Omental fat pad (tissue), 4 donors: ENCODE measurements at places on chromosomes 5 and 9. TPM values are rescaled to one million over a fixed set of nuclear protein-coding genes. Genes with fewer than 3 reads are reported as not detected.

GRCh38 chr9:1875921-1876448 lies 139.2 kb upstream of the SMARCA2 start:
- no peak for DNase-seq

- DNase-seq, result no peak
These were observed 7.9 kb downstream of the CMYA5 start for GRCh38 chr5:79697222-79698170.

- no peak for DNase-seq
These were observed 77.6 kb upstream of the ANKRD55 start for GRCh38 chr5:56310711-56311204.

DNA sequence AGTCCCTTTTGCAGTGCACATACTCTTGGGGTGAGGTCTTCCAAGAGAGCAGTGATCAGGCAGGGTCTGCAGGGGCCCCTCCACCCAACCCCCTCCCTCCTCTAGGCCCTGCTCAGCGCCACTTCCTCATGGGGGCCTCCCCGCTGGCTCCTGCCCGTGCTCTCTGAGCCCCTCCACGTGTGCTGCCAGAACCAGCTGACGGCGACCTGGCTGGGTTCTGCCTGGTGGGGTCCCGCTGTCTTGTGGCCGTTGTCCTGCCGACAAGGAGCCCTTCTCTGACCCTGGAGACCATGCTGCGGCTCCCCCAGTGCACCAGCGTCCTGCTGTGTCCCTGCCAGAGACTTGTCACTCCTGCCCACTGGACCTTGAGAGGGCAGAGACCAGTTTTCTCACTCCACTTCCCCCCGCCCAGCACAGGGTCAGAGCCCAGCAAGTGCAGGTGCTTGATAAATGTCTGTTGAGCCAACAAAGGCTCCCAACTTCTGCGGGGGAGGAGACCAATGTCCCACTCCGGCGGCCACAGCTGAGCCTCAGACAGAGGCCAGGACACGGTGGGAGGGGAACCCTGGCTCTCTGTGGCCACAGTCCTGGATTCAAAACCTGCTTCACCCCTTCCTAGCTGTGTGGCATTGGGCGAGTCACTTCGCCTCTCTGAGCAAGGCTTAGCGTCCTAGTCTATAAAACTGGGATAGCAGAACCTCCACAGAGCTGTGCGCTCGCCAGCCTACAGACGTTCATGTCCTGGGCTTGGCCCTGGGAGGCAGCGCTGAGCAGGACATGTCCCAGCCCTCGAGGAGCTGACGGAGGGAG lies 24.8 kb downstream of the SARDH start:
- DNase-seq, result no peak

GRCh38 chr9:133063159-133063499 lies 1.3 kb downstream of the CEL start:
- no peak for DNase-seq

DNA sequence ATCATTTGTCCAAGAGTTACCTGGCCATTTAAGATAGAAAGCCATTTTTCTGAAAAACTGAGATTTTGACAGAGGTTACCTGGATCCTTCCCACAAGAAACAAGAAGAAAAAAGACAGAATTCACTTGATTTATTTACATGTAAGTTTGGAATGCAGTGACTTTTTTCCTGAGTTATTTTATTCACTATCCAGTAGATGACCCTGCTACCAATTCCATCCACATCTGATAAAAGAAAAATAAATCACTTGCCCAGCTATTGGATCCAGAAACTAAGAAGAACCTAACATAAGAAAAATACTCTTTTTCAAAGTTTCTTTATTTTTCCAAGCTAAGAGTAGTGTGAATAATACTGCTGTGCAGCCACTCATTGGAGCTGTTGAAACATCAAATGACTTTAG lies 275.2 kb downstream of the CETN3 start:
- no peak for DNase-seq

DNA sequence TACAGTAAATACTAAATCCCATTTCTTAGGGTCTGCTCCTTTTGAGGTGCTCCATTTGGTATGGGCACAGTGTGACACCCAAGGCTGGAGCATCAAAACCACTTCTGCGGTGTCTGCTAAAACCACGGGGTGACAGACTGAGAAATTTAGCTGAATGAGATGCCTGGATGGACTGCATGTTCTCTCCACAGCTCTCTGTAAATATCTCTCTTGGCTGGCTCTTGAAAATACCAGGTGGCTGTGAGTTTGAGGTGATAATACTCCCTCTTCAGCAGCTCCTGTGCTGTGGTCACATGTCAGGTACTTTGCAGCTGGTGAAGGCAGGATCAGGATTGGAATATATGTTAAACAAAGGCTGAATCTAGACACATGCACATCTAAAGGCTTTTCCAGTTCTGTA lies 93.7 kb upstream of the SIMC1 start:
- DNase-seq, result no peak

DNA sequence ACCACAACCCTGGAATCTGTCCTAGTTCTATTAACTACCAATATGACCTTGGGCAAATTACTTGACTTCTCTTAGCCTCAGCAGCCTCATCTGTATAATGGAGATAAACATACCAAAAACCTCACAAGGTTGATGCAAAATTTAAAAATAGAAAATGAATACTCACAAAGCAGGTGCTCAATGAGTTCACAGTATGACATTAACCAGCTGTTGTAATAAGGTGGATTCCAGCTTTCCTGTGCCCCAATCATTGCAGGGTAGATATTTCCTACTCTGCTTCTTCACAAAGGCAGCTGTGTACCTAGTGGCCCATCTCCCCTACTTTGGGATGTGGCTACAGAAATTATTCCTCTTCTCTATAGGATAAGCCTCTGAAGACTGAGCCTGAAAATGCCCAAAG lies 8.8 kb downstream of the HTR4 start:
- DNase-seq, result no peak

DNA sequence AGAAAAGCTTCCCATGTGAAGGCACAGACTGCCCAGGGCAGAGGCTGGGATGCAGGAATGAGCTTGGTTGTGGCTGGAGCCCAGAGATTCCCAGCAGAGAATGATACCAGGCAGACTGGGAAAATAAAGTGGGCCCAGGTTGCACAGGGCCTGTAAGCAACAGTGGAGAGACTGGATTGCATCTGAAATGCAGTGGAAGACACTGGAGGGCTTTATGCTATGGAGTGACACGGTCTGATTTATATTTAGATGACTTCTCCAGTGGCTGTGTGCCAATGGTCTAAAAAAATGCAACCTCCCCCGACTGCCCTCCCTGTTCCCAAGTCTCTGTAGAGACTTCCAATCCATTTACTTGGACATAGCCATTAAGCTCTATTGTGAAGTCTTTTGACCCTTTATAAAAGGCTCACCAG lies 951.1 kb upstream of the DMAC1 start:
- DNase-seq, result no peak

DNA sequence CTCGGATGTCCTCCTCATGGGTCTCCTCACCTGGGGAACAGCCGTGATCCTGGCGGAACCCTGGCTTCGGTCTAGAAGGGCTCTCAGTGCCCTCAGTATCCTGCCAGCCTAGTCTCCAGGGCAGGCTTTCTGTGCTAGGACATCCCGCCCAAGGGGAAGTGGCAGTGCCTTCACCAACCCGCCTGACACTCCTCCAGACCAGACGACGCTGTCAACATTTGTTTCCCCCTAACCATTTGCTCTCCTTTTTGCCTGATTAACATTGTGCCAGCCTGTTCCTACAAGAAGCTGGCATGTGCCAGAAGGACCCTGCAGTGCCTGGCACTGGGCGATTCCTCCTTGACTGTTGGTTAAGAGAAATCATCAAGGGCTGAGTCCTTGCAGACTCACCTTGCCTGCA lies 358.9 kb upstream of the IRX2 start:
- no peak for DNase-seq

- DNase-seq, result no peak
These were observed 21.4 kb upstream of the CRB2 start for GRCh38 chr9:123334639-123335038.

DNA sequence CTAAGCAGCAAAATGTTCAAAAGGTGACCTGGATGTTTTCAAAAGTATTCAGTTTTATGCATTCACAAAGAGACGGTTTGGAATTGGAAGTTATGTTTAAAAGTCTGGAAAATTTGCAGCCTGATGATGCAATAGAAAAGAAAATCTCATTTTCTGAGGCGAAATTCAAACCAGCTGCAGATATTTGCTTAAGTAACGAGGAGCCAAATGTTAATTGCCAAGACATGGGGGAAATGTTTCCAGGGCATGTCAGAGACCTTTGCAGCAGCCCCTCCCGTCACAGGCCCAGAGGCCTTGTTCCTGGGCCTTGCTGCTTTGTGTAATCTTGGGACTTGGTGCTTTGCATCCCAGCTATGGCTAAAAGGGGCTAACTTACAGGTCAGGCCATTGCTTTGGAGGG lies 228.2 kb downstream of the MAN2A1 start:
- DNase-seq, result no peak

DNA sequence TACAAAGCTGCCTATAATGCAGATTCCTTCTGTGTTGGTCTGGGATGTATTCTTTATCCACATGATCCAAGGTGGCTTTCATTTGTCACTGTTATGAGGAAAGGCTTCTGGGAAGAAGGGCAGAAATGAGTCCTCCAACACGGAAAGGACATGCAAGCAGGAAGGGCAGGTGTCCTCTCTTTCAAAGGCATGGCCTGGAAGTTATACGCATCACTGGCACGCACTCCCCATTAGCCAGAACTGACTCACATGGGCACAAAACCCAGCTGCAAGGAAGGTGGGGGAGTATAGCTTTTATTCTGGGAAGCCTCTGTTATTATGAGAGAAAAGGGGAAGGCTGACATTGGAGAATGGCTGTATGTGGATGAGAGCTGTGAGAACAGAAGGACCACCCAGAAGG lies 141.3 kb upstream of the ZNF618 start:
- no peak for DNase-seq

DNA sequence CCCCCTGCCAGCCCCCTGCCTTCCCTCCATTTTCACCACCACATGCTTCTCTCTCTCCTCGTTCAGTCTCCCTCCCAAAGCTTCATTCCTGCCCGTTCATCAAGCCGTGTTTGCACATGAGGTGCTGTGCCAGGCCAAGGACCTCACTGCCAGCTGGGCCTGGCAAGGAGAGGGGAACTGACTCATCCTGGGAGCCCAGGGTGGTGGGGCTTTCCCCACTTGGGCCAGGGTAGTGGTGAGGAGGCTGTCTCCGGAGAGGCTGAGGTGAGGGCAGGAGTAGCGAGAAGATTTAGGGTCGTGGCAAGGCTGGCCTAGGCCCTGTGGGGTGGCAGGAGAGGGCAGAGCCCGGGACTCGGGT lies 30.4 kb upstream of the NOTCH1 start:
- no peak for DNase-seq

Gene KCNIP1
- total RNA-seq, result 0.25 TPM

DNA sequence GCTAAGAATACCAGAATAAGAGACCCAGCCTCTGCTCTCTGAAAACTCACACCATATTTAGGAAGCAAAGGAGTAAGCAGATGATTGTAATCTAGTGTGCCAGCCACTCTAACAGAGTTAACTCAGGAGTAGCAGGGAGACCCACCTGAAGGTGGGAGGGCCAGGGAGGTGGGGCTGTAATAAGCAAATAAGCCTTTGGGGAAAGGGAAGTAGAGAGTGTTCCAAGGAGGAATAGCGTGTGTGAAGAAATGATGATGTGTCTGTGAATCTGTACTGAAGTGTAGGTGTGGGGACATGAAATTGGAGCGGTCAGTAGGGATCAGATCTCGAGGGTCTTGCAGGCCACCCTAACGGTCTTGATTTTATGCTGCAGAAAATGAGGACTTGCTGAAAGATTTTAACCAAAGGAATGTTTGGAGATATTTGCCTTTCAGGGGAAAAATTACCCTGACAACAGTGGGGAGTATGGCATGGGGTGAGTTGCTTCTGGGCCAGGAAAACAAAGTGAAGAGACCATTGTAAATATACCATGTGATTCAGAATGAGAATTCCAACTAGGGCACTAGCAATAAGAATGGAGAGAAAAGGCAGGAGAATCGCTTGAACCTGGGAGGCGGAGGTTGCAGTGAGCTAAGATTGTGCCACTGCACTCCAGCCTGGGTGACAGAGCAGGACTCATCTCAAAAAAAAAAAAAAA lies 44.1 kb upstream of the FSD1L start:
- DNase-seq, result no peak

Gene IL13
- total RNA-seq, result not detected

GRCh38 chr5:32865475-32865874 lies 154.4 kb downstream of the NPR3 start:
- DNase-seq, result no peak

GRCh38 chr5:127757576-127757975 lies 54.4 kb downstream of the CCDC192 start:
- DNase-seq, result no peak

DNA sequence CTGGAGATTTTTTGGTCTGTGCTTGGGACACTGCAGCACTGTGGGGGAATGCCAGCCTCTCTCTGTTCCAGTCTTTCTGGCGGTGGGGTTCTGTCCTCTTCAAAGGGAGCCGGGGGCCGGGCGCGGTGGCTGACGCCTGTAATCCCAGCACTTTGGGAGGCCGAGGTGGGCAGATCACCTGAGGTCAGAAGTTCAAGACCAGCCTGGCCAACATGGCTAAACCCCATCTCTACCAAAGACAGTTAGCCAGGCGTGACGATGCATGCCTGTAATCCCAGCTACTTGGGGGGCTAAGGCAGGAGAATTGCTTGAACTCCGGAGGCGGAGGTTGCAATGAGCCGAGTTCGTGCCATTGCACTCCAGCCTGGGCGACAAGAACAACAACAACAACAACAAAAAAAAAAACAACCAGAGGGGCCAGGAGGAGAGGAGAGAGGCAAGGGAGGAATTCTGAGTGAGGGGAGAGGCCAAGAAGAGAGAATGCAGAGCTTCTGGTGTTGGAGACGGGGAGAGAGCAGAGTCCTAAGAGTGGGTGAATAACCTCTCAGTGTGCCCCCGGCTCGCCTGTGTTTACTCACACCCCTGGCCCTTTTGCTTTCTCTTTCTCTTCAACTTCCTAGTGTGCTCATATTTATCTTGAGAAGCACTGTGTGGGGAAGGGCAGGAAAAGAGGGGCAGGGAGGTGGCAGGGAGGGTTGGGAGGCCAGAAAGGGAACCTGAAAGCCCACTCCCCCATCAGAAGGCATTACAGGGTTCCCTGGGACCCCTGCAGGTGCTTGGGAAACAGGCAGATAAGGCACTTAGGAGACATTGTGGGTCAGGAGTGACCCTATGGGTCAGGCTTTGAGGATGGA lies 3.2 kb upstream of the SET start:
- DNase-seq, result no peak

Gene DEPDC1B
- 3.8 TPM for total RNA-seq

DNA sequence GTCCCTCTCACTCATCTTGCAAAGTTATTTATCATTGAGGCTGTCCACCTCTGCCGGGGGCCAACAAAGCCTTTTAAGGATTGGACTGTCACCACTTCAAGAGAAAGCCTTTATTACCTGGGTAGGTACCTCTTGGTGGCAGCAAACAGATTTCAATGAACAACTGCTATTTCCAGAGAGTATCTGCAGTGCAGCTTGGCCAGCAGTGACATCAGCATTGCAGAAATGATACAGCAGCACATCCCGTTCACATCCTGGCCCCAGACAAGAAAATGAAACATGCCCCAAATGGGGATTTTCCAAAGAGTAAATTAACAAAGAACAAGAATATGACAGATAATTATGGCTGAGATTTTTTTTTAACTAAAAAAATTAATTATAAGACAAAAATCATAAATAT lies 2.3 kb upstream of the SPATA6L start:
- DNase-seq, result no peak
